RCC 7860 (cell line): ENCODE measurements at places on chromosomes 3 and 15.
A peak's percentile ranks its signal among the peaks of the same experiment; 100 is the strongest.

DNA sequence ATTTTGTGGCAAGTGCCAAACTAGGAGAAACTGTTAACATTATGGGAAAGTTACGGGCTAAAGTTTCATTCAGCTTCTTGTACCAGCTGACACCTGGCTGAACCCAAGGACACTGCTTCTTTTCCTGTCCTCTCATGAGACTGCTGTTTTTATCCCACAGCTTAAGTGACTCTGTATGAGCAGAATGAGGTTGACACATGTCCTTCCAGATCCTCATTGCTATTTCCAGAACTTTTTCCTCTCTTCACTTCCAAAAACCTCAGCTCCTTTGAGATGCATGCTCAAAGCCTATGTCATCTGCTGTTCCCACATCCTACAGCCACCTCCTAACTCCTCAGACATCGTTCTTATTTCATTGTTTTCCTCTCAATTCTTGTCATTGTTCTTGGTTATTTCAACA is 183.6 kb downstream of the DCLK3 start:
- no peak for DNase-seq

DNA sequence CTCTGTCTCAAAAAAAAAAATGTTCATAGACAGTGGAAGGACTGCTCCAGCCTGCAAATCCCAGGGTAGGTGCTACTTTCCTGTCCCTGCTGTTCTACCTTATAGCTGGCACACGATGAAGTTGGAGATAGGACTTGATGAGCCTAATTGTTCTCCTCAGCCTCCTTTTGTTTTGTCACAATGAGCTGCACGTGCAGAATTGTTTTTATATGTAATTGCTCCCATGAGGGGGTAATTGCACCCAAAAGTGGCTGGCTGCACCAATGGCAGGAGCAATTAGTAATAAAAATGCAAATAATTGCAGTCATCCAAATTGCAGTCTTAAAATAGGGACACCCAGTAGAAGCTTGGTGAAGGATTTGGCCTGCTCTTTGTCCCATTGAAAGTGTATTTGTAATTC is 63.0 kb upstream of the PFN2 start:
- no peak for DNase-seq

GRCh38 chr3:50333744-50334328 is 5.8 kb upstream of the TUSC2 start:
- DNase-seq = no peak

GRCh38 chr15:61227950-61228936 is 859 bp downstream of the RORA start:
- no peak for DNase-seq

- DNase-seq = peak; percentile 55
Observed at GRCh38 chr15:65066001-65066634, 1.7 kb downstream of the RASL12 start.

DNA sequence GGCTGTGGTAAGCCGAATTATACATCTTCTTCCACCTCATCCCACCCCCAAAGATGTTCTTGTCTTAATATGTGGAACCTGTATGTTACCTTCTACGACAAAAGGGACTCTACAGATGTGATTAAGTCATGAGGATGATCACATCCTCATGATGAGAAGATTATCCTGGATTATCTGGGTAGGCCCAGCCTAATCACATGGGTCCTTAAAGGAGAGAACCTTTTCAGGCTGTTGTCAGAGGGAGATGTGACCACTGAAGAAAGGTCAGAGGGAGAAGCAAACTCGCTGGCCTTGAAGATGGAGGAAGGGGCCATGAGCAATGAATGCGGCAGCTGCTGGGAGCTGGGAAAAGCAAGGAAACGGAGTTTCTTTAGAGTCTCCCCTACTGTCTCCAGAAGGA is 12.9 kb upstream of the SCG3 start:
- DNase-seq = no peak

DNA sequence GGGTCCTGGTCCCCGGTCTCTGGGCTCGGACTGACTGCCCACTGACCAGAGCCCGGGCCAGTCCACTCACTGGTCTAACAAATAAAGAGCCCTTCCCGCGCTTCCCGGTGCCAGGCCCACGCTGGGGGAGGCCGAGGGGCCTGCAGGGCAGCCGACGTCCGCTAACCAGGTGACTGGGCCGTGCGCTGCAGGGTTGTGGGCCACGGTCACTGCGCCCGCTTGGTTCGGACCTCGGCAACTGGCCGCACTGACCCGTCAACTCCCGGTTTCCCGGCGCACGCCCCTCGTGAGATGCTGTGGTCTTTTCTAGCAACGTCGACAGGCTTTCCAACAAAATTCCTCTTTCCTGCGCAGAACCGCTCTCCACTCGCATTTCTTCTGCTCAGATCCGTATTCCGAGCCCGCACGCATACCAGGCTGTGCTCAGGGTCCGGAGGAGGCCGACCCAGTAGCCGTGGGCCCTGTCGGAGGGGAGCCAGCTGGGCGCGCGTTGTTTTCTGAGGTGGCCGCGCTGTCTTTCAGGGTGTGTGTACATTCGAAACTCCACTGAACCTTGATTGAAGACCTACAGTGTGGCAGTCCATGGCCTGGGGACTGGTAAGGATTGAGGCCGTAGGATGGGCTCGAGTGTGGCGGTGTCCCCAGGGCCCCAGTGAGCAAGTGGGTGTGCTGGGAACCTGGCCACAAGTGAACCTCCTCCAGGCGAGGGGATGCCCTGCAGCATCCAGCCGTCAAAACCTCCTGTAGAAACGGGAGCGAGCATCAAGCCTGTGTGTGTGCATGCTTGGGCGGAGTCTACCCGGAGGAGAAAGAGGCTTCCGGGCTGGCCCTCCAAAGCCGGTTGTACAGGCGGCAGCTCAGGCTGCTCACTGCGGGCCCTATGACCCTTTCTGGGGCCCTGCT is 875 bp upstream of the NT5DC2 start:
- no peak for DNase-seq

- no peak for DNase-seq
Observed at GRCh38 chr15:98946301-98947255, 61.0 kb downstream of the PGPEP1L start.
